ENCODE measurements at places on chromosomes 12 and 14.

GRCh38 chr12:41514907-41515306 lies 326.8 kb downstream of the PDZRN4 start:
- no peak for DNase-seq

DNA sequence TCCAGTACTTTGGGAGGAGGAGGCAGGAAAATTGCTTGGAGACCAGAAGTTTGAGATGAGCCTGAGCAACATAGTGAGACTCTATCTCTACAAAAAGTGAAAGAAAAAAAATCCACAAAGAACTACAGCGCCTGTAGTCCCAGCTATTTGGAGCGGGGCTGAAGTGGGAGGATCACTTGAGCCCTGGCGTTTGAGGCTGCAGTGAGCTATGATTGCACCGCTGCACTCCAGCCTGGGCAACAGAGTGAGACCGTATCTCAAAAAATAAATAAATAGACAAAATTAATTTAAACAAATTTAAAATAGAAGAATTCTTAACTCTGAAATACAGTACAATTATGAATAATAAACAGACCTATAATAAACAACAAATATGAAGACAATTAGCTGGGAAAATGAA lies 40.9 kb downstream of the ATL1 start:
- no peak for DNase-seq

DNA sequence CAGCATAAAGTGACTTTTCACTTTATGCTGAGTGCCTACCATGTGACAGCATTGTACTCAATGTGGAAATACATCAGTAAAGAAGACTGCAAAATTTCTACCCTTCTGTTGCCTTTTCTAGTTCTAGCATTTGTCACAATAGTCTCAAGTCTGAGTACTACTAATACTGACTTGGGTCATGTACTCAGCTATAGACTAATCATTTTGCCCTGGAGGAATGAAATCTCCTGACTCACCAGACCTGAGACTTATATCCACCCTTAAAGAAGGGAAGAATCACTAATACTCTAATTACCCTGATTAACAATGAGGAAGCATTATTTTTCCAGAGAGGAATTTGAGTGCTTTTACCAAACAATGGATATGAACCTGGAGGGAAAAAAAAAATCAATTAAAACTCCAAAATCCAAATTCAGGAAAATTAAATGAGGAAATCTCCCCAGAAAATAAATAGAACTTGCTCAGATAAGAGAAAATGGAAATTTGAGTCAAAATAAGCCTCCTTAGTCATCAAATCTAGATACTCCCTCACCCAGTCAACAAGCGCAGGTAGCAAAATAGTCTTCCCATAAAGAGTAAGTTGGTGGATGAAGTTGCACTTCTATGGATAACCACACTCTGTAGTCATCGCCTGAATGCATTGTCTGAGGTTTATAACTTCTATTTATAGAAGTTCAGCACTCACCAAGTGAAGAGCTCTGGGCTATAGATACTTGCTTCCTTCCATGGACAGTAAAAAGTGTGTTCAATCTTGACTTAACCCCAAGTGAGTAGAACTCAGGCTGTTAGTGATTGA lies 386.6 kb downstream of the SYT1 start:
- DNase-seq: no peak

- DNase-seq: no peak
Observed at GRCh38 chr12:88750867-88751543, 170.7 kb upstream of the KITLG start.

DNA sequence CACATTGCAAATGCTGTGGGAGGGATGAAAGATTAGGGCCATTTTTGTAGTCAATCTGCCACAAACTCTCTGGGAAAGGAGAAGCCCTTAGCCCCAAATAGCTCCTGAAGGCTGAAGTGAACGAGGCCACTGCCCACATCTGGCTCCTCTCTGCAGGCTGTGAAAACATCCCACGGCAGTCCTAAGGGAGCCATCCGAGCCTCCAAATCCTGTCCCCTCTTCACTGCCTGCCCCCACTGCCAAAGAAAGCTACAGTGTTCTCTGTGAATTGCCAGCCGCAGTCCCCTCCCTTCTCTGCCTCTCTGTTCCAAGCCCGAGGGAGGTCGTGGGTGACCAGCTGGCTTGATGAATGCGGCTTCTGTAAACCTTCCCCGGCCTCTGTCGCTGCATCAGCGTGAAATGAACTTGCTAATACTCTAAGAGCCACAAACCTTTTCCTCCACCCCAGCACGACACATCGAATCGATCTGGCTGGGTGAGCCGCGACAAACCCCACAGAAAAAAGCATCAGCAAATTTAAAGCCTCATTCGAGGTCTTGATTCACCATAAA lies 180.7 kb upstream of the NRXN3 start:
- DNase-seq: no peak
